Fibroblast of lung (primary cell): ENCODE measurements at places on chromosomes 12 and 14. TPM values are rescaled to one million over a fixed set of nuclear protein-coding genes. Genes with fewer than 3 reads are reported as not detected.

MUCL1 gene
- total RNA-seq, result not detected in 2 replicates

PPFIA2 gene
- total RNA-seq, result 0.26 and 2.1 TPM in 2 replicates

LETMD1 gene
- 59.9 and 61.4 TPM in 2 replicates for total RNA-seq

GRCh38 chr12:131091413-131091975 lies 137.8 kb downstream of the ADGRD1 start:
- DNase-seq, result no peak

DNA sequence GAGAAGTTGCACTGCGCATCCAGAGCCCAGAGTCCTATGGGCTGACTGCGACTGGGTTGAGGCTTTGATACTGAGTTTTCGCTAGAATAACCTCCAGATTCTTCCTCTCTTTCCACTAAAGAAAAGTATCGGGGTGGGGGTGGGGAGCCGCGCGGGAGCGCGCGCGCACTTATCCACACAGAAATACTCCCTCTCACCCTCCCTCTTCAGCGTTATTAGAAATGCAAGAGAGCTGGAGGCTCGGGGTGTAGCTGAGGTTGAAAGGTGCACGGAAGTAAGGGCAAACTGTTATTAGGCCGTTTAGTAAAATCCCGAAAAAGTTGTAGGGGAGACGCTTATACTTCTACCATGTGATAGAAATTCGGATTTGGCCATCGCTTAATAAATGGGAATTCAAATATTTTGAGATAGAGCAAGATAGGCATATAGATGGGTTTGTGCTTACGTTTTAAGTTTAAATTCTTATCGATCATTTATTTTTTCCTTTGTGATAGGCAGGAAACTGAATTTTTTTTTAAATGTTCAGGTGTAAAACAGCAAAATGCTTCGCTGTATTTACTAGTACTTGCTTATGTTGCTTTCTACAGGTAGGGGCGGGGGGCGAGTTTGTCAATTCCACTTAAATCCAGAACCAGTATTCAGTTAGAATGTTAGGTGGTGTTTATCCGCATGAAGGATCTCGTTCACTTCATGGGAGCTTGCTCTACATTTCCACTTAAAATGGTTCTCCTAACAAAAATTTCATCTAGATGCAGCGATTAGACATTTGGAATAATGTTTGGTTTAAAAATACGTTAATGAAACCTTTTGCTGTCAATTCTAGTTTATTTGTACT lies 1.1 kb downstream of the ARHGAP5 start:
- peak; percentile 41 for DNase-seq

GRCh38 chr14:71397371-71397770 lies 490.1 kb downstream of the PCNX1 start:
- no peak for DNase-seq

GRCh38 chr14:96626121-96626768 lies 124.1 kb downstream of the PAPOLA start:
- no peak for DNase-seq

- peak; percentile 38 for DNase-seq
Observed at GRCh38 chr14:90678420-90678819, 137.8 kb downstream of the TTC7B start.

DNA sequence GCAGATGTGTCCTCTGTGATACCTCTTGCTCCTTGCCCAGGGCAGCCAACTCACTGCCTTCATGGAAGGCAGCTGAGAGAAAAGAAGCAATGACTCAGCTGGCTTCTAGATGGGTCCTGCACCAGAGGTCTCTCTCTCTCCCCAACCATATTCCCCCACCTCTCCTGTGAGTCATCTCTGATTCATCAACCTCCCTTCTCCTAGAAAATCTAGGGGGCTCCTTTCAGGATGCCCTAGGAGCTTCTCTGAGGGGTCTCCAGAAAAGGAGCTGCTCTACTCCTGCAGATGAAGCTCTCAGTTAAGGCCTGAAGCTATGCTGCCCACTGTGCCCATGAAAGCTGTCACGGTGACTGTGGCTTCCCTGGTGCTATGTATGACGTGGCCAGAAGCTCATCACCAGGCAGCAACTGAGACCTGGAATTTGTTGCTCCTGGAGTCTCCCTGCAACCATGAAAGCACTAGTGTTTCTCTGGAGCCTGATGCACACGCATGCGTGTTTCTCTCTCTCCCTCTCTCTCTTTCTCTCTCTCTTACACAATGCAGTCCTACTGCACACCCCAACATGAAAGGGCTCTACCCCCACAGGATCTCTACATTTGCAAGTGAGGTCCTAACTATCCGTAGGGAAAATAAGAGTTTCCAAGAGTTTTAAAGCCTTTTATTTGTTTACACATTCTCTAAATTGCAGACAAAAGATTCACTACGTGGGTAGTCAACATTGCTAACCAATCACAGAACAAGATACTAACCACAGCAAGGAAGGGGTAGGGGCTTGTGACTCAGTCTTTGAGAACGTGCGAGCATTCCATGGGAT lies 285.3 kb downstream of the DPF3 start:
- peak; percentile 97 for DNase-seq

DNA sequence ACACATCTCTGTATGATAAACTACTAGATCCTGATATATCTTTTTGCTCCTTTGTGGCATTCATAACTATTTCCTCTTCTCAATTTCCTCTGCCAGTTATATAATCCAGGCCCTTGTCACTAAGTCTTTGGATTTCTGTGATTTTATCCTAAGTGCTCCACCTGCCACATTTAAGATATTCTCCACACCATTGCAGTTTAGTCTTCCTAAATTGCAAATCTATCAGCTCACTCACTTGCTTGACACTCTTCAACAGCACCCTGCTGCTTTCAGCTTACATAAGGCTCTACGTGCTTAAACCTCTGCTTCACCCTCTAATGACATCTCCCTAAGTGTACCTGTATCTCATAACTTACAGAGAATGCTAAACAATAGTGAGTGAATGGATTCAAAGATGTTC lies 1032.2 kb upstream of the SEL1L start:
- no peak for DNase-seq

DNA sequence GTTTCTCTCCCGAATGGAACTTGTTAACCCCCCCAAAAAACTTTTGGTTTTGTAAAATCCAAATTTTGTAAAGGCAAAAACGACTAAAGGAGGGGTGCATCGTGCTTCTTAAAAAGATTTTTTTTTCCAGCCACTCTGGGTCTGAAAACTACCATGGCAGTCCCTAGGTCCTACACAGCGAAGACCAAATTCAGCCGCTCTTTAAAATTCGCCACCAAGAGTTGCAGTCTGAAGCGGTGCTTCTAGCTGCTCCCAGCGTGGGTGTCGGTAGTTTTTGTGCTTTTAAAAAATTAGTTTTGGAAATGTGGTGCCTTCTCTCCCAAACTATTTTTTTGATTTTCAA lies 873 bp upstream of the GSC start:
- no peak for DNase-seq

DNA sequence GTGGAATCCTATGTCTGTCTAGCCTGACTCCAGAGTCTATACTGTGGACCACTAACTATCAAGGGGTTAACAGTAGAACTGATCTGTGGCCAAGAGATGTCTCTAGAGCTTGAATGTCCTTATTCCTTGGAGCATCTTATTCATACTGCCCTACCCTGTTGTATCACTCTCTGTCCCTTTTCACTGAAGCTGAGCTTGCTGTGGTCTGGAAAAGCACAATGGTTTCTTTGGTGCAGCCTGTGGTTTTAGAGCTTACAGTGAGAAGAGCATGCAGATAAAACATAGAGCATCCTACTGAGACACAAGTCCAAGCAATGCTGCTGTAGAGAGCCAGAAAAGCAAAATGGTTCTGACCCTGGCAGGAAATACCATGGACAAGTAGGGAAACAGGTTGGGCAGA lies 367.0 kb upstream of the ATP2B1 start:
- DNase-seq, result no peak
